ENCODE measurements at places on chromosomes 5 and 9.

GRCh38 chr9:112863214-112863613 lies 27.5 kb downstream of the SLC46A2 start:
- peak; percentile 41 for DNase-seq

DNA sequence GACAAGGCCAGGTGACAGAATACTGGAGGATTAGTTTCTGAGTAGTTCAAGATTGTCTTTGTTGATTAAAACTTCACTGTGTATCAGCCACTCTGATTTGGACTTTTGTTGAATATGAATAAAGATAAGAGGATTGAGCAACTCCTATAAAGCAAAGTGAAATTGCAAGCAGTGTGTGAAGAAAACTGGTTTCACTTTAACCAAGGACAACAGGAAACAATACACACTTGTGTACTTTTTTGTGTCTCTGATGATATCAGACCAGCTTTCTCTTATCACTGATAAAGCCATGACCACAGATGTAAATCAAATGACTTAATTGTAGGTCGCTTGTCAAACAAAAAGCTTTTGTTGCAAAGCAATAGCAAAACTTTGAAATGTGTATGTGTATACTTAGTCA lies 268.6 kb downstream of the FER start:
- DNase-seq = peak; percentile 63

DNA sequence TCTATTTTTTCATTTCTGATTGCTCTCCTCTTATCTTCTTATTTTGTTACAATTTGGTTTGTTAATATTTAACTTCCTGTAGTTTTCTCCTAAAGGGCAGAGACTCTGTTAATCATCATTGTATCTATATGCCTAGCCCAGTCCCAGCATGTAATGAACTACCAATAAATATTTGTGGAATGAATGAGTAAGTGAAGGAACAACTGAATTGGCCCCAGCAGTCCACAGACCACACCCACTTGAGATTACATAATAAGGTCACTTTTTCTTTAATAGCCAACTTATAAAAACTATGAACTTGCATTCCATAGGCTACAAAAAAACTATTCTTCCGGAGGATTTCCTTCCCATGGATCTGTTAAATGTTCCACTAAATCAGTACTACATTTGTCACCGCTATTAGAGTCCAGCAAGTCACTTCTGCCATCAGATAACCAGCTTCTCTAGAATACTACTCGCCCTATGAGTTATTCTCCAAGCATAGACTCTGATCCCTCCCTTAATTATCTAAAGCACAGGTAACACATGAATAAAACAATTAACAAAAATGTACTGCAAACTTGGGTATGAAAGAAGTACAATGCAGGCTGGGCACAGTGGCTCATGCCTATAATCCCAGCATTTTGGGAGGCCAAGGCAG lies 27.5 kb upstream of the TNPO1 start:
- no peak for DNase-seq

GRCh38 chr5:16548115-16548514 lies 68.7 kb downstream of the RETREG1 start:
- DNase-seq = no peak

DNA sequence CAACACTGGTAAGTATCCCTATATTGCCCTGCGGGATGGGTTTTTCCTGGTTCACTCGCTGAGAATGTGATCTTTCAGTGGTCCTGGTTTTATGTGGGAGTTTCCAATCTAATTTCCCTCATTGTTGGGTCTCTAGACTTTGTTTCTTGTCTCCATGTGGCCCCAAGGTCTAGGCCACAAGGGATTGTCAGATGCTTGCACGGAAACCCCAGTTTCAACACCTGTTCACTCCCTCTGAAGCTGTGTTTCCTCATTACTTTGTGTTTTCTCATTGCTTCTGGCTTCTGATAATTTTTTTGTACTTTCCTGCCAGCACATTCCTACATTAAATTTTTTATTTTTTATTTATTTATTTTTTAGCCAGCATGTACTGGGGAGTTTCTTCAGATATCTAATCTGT lies 191.5 kb downstream of the TTLL11 start:
- DNase-seq = no peak

DNA sequence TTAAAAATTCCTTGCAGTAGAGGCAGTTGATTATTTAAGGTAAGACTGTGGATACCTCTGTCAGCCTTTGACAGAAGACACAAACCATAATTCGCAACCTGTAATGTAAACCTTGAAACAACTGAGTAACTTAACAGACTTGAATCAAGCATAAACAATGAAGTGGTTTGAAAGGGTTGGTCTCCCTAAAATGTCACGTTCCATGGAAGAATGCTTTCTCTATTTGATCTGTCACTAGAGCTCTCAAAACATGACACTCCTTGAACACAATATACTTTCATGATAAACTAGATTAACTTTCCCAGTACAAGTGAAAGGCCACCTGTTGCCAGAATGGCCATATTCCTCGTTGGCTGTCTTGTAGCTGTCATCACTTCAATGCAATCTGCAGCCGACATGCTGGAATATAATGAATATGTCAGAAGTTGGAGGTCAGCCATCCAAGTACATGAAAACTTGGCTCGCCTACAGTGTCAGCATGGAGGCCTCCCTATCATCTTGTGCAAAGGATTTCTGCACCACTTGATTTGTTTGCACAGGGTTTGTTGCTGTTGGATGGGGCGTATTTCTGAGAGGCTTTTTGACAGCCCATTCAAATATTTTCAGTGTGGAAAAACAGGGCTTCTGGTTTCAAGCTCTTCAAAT lies 228.0 kb downstream of the TLE4 start:
- DNase-seq = no peak

- no peak for DNase-seq
These were observed 233.4 kb upstream of the RGMB start for GRCh38 chr5:98540056-98540455.

- peak; percentile 77 for DNase-seq
These were observed 467 bp upstream of the PHF19 start for GRCh38 chr9:120877276-120878034.

DNA sequence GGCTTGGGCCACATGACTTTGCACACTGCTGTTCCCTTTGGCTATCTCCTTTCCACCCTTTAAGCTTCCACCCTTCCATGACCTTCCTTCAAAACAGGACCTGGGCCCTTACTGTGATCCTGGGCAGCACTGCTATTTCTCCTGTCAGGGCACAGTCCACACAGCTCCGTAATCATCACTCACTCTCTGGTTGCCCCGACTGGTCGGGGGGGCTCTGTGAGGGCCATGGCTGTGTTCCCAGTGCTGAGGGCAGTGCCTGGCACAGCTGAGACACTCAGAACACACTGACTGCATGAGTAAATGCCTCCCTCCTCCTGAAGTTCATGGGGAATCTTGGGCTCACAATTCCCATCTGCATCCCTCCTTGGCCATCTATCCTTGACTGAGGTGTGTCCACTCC lies 12.2 kb downstream of the TRAF1 start:
- DNase-seq = no peak

GRCh38 chr5:163363389-163363788 lies 74.0 kb upstream of the CCNG1 start:
- no peak for DNase-seq

- DNase-seq = no peak
These were observed 31.0 kb downstream of the DOCK2 start for GRCh38 chr5:169667896-169668674.

GRCh38 chr9:90966480-90967144 lies 165.0 kb downstream of the SYK start:
- DNase-seq = no peak

- DNase-seq = no peak
These were observed 213.7 kb downstream of the ROR2 start for GRCh38 chr9:91736311-91736710.

- DNase-seq = peak; percentile 96
These were observed 83.4 kb downstream of the RAPGEF1 start for GRCh38 chr9:131656356-131657036.

DNA sequence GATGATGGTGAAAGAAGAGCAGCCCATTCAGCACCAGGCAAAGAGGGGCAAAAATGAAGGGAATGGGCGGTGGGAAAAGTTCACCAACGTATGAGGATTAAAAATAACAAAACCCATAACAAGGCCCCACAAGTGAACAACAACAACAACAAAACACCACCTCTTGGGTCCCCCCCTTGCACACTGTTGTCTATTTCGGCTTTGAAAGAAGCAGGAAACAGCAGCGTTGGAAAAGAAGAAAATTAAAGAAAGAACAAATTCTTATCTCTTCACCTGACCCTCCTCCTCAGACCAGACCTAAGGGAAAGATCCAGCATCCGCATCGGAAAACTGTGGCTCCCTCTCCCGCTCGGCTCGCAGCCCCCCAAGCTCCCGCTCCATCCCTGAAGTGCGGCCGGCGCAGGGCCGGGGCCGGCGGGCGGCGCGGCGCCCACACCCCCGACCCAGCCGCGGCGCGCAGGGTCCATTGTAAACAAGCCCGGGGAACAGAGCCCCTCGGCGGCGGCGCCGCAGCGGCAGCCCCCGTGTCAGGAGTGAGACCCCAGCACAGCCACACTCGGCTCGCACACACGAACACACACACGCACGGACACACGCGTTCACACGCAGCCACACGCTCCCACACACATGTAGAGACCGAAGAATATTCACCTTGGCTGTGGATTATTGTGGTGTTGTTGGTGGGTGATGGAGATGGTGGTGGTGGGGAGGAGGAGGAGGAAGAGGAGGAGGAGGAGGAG lies 535 bp downstream of the RFX3 start:
- peak; percentile 97 for DNase-seq

DNA sequence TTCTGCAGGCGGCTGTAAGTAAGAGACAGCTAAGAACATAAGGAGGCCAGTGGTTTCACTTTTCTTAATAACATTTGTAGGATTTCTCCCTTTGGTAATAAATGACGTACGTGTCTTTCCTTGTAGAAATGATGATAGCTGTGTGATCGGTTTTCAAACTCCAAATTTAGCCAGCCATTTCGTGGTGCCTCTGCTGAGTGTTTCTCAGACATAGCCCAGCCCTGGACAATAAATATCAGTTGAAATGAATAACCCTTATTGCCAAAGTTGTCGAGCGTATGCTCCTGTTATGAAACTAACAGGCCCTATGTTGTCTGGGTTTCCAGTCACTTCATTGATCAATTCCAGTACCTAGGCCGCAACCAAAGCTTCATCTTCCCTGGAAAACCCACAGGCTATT lies 75.0 kb upstream of the MSX2 start:
- no peak for DNase-seq

- no peak for DNase-seq
These were observed 24.1 kb downstream of the DDX31 start for GRCh38 chr9:132645711-132646110.

DNA sequence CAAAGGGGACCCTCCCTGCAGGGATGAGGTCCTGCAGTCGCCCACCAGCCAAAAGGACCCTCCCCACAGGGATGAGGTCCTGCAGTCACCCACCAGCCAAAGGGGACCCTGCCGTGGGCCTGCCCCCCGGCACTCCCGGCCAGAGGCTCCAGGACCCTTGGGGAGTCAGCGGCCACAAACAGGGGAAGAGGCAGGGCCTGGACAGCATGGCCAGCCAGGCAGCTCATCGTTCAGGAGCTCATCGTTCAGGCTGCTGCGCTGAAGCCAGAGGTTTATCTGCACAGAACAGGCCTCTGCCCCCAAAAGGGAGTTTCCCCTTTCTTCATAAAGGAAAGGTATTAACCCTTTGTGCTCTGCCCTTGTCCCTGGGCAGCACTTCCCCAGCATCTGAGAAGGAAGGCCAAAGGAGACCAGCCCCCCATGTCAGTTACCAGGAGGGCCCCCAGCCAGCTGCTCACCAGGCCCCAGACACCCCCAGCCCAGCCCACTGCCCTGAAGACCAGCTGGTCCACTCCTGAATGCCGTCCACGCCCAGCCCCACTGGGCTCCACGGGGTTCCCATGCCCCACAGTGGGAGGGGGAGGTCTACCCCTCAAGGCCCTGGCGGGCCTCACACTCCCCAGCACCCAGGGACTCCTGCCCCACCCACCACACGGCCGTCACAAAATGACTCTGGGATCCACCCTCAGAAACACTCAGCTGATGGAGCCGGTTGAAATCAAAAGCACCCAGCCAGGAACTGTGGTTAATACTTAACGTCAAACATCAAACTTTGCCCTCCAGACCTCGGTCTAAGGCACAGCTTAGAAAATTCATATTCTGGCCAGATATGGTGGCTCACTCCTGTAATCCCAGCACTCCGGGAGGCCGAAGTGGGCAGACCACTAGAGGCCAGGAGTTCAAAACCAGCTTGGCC lies 6.3 kb downstream of the SLC12A7 start:
- DNase-seq = peak; percentile 97

- no peak for DNase-seq
These were observed 384.4 kb downstream of the MTRR start for GRCh38 chr5:8253376-8253775.

DNA sequence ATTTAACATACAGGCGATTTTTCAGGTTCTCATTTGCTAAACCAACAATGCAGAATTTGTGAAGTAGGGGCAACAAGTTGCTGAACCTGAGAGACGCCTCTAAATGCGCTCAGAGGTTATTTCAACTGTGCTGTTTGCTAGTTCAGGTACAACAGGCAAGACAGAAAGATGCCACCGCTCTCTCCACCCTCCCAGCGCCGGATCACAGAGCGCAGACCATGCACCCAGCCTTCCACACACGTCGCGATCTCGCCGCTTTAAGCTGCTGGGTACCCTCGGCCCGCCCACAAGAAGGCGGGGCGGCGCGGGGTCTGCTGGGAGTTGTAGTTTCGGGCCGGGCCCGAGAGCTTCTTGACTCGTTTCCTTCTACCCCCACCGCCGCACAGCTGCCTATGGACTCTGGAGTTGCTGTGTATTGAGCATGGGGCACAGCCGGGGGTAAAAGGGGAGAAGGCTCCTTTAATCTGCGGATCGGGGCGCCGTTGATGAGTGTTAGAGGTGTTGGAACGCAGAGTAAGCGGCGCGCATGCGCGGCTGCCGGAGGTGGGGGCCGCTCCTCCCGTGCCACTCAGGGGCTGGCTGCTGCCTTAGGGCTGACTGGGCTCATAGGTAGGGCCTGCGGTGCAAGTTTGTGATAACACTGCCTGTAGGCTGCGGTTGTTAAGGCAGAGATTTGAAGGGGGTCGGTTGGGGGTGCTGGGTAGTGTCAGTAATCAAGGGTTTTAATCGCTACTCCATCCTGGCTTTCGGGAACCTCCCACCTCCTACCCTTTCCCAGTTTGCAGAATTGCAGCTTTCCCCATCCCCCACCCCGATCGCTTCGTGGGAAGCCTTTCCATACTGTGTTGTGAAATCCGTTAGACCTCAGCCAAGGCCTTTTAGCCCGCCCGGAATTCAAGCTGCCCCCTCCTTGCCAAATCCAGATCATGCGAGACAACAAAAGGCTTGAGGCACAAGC lies 40.3 kb upstream of the ABCA1 start:
- DNase-seq = peak; percentile 75

DNA sequence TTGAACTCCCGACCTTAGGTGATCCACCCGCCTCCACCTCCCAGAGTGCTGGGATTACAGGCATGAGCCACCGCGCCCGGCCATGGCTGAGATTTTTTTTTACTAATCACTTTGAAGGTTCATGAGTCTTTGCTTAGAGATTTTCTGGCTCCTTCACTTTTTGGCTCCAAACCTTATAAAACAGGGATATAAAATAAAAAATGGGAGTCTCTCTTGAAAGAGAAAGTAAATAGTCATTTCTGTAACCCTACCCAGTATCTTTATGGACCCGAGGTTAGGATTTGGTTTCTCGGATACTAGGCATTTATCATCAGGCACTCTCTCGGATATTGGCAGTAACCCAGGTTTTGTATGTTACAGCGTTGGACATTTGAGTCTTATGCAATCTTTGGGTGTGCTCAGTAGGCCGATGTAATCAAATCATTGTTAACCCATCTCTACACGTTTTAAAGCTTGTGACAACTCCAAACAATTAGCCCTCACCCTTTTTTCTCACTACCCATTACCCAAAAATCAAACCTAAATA lies 25.3 kb downstream of the STXBP1 start:
- DNase-seq = peak; percentile 78
